ENCODE measurements at places on chromosomes 4 and X. TPM values are rescaled to one million over a fixed set of nuclear protein-coding genes. Genes with fewer than 3 reads are reported as not detected.

GRCh38 chr4:168540086-168540485 lies 43.2 kb downstream of the PALLD start:
- no peak for DNase-seq

- DNase-seq = no peak
Measured at GRCh38 chr4:41751449-41752061, 3.0 kb upstream of the PHOX2B start.

- no peak for DNase-seq
Measured at GRCh38 chrX:24396931-24397279, 36.5 kb downstream of the SUPT20HL1 start.

GRCh38 chr4:156962528-156962974 lies 9.0 kb downstream of the PDGFC start:
- DNase-seq = no peak

GRCh38 chrX:129650183-129650689 lies 4.5 kb downstream of the APLN start:
- no peak for DNase-seq

DNA sequence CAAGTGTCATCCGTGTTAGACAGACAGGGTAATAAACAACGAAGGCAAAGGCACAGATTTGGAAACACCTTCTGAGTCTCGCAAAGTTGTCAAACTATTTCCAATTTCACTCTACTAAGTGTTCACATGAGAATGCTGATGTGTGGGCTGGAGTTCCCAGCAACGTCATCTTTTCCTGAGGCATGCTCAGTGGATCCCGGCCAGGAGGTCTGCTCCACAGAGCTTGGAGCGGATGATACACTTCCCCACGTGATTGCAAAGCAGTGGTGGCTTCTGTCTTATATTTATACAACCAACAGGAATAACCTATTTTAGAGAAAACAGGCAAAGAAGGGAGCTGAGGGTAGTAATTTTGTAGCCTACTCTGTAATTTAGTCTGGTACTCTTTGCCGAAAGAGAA lies 40.1 kb upstream of the PDK3 start:
- DNase-seq = no peak

DNA sequence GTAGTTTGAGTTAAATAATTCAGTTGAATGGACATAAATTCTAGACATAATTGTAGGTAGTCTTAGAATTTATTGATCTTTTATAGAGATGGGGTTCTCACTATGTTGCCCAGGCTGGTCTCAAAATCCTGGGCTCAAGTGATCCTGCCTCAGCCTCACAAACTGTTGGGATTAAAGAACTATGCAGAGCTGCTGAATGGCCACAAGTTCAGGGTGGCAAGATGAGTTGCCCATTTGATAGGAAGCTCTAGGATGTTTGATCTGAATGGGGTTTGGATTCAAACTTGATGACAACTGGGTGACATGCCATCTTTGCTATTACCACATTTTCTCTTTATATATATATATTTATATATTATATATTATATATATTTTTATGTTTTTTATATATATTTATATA lies 3.6 kb downstream of the RPL36A start:
- no peak for DNase-seq

DNA sequence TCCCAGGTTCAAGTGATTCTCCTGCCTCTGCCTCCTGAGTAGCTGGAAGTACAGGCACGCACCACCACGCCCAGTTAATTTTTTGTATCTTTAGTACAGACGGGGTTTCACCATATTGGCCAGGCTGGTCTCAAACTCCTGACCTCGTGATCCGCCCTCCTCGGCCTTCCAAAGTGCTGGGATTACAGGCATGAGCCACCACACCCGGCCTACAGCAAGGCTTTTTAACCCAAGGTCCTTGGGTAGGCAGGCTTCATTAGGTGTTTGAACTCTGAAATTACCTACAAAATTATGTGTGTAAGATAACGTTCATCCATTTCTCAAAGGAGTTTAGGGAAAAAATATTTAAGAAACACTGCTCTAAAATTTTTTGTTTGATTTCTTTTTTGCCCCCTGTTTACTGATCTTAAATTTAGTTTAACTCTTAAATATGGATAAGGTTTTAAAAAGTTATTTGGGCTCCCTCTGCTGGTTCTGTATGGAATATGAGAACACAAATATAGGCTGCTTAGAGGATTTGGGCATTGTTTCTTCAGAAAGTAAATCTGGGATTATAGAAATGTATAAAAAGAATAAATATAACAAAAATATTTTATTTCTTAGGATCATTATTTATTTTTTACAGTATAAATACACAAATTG lies 92.8 kb downstream of the CBR4 start:
- DNase-seq = peak; percentile 50

GRCh38 chr4:184398741-184399511 lies 75.4 kb downstream of the IRF2 start:
- no peak for DNase-seq

GRCh38 chr4:48947731-48948130 lies 38.3 kb upstream of the CWH43 start:
- no peak for DNase-seq

GRCh38 chr4:124097447-124097846 lies 615.1 kb downstream of the ANKRD50 start:
- no peak for DNase-seq

DNA sequence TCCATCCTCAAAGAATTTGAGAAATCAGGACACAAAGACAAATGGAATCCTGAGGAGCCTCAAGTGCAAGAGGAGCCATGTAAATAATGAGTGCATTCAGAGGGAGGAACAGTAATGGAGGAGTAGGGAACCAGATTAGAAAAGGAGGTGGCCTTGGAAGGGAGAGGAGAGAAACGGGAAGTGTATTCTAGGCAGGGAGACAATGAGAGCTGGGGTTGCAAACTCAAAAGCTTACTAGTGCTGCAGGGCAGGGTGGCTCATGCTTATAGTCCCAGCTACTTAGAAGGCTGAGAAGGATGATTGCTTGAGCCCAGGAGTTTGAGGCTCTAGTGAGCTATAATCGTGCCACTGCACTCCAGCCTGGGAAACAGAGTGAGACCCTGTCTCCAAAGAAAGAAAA lies 113.2 kb upstream of the LSM6 start:
- no peak for DNase-seq

- no peak for DNase-seq
Measured at GRCh38 chr4:26001413-26001812, 87.4 kb downstream of the SMIM20 start.

DNA sequence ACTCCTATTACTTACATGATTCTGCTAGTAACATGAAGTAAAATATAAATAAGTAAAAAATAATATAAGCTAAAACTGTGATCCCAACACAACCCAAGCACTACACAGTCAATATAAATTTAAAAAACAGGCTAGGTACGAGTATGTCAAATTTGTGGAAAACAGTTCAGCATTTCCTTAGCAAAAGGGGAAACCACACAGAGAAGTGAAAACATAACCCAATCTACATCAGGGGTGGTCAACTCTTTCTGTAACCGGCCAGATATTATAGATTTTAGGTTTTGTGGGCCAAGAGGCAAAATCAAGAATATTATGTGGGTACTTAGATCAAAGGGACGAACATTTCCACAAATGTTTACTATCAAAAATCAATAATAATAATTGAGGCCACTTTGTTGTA lies 70.1 kb downstream of the CHST7 start:
- DNase-seq = no peak

- DNase-seq = no peak
Measured at GRCh38 chr4:6601661-6602250, 26.8 kb downstream of the MAN2B2 start.

DNA sequence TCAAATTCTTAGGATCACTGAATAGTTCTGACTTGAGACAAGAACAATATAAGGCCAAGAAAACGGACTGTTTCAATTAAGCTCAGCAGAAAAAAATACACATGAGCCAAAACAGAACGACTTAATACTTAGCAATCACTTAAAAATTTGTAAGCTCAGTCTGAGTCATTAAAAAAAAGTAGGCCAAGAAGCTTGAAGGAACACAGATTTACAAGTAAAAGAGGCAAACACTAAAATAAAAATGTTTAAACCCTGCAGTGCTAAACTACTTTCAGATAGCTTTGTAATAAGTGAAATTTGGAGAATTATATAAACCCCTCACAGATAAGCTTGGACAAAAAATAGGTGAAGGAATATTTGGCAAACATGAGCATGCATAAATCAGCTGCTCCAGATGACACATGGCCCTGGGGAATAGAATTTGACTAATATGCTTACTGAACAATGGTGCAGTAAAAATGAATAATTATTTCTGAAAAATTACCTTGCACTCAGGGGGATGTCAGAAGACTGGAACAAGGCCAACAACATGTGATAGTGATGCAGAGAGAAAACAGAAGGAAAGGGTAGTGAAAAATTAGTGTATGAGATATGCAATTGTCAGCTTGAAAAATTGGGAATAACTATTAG lies 49.6 kb downstream of the LNX1 start:
- DNase-seq = no peak

DNA sequence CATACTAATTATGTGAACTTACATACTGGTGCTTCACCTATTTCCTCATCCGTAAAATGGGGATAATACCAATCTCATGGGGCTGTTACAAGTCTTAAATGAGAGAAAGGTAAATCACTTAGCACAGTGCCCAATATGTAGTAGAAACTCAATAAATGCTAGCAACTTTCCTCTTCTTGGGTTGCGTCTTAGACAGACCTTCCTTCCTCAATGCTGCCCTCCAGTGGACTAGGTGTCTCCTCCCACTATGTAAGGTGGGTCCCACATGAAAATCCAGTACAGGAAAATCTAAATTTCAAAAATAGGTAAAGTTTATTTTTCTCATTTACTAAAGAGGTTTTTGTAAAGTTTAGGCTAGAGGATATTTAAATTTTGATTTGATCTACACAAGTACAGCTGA lies 20.6 kb downstream of the ZDHHC9 start:
- DNase-seq = no peak

- DNase-seq = no peak
Measured at GRCh38 chr4:71026086-71026485, 32.6 kb downstream of the DCK start.

DNA sequence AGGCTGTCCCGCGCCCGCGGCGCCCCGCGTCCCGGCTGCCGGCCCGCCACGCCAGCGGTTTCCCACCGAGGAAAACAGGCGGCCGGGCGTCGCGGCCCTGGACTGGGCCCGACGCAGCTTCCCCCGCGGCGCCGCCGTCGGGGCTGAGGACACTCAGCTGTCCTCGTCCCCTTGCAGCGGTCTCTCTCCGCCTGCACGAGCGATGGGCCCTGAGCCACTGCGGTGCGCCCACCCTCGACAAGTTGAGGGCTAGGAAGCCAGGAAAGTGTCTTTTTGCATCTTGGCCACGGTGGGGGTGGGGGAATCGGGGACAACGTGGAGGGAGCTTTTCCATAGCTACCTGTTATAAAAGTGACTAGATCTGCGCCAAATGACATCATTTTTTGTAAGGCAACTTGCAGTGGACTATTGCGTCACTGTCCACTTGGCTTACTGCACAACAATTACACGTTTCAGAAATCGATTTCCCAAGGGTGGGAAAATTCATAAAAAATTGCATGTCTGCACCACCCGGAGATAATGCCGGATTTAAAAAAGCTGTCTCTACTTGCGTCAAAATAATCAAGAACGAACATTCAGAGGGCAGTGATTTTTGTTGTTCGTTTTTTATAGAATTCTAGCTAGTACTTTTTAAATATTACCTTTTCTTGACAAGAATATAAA lies 1.1 kb downstream of the KLHL15 start:
- DNase-seq = no peak

DNA sequence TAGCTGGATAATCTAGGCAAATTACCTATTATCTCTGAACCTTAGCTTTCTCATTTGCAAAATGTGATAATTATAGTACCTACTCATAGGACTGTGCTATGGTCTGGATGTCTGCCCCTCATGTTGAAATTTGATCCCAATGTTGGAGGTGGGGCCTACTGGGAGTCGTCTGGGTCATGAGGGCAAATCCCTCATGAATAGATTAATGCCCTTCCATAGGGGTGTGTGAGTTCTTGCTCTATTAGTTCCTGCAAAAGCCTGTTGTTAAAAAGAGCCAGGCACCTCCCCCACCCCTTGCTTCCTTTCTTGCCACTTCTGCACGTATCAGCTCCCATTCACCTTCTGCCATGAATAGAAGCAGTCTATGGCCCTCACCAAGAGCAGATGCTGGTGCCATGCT lies 73.9 kb downstream of the SERTM2 start:
- no peak for DNase-seq

DNA sequence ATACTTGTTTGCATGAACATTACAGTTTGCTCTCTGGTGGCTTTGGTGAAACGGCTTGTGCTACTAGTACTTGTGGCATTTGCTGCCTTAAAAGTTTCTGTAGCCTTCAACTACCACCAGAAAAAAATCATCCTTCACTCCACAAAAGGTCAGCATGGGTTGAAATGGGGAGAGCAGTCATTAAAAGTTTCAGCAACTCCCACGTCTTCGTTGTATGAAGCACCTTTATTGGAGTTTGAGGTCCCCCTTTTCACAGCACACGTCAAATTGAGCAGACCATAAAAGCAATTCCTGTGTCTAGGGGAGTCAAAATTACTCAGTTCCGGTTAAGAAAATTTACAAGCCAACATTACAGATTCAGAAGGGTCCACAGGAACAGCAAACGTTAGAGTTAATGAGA lies 23.0 kb upstream of the CCNA2 start:
- no peak for DNase-seq

DNA sequence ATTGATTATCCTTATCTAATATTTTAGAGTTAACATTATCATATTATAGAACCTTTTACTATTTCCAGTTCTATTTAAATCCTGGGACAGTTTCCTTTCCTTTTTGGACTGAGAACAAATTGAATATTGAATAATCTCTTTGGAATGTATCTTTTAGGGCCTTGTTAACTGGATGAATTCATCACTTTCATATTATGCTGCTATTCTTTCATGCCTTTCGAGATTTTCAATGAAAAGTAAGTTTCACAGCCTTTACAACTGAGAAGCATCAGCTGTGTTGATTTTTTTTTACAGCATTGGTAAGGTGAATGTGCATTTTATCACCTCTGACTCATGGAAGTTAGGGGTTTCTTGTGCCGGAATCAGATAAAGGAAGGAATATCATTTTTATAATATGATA lies 39.6 kb downstream of the PDLIM5 start:
- DNase-seq = no peak

- no peak for DNase-seq
Measured at GRCh38 chr4:188778905-188779304, 639.7 kb downstream of the TRIML1 start.

DNA sequence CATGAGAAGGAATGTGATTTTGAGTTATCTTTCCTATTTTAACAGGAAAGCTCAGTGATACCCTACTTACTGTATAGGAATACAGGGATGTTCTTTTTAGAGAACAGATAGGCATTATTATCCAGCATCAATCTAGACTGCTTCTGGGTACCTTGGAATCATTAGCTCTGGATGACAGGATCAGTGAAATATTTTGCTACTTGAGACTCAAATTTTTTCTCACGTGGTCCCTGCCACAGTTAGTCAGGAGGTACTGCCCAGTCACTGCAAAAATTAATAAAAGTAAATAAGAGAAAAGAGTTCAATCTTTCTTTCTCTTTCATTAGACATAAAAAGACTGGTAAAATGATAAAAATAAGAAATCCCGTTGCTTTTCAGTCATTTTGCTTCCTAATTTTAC lies 5.5 kb downstream of the ZNF827 start:
- DNase-seq = no peak

Gene TMEM131L
- polyA plus RNA-seq = 35.5 TPM

Gene GYPA
- polyA plus RNA-seq = 1.4 TPM

Gene YY2
- 3.3 TPM for polyA plus RNA-seq

Gene GABRQ
- 1.1 TPM for polyA plus RNA-seq

Gene GIMD1
- not detected for polyA plus RNA-seq

Gene PDCL2
- not detected for polyA plus RNA-seq

Gene CTSO
- 35.3 TPM for polyA plus RNA-seq

Gene ABRAXAS1
- 28.0 TPM for polyA plus RNA-seq

Gene FAM149A
- 54.1 TPM for polyA plus RNA-seq
